ENCODE measurements at places on chromosomes 3 and 15.

DNA sequence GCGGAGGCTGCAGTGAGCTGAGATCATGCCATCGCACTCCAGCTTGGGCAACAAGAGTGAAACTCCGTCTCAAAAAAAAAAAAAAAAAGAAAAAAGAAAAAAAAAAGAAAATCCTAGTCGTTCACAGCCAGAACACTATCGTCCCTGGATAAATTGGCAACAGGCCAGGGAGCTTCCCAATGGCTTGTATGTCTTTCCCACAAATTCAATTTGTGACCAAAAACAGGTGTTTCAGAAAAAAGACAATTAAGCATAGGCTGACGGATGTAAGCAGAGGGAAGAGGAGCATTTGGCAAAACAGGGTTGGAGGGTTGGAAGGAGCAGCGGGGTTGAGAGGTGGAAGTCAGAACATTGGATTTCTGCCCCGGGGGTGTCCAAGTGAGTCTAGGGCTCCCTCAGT is 8.5 kb downstream of the EPB42 start:
- DNase-seq, result no peak
- no peak overlapping the region for H3K4me3 ChIP-seq
- no peak overlapping the region for H3K27ac ChIP-seq
- no peaks in the 10 kb centered on the region for H3K36me3 ChIP-seq

DNA sequence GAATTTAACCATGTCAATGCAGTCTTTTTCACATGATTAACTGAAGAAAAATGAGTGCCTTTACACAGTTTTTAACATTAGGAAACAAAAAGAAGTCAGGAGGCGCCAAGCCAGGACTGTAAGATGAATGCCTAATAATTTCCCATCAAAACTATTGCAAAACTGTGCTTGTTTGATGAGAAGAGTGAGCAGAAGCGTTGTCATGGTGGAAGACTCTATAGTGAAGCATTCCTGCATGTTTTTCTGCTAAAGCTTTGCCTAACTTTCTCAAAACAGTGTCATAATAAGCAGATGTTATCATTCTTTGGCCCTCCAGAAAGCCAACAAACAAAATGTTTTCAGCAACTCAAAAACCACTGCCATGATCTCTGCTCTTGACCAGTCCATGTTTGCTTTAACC is 156.8 kb upstream of the CDIN1 start:
- H3K27me3 ChIP-seq, result no peaks in the 10 kb centered on the region
- no peak overlapping the region for H3K27ac ChIP-seq
- no peaks in the 10 kb centered on the region for H3K36me3 ChIP-seq

- no peak overlapping the region for H3K27ac ChIP-seq
- no peaks in the 10 kb centered on the region for H3K4me1 ChIP-seq
- H3K4me3 ChIP-seq, result no peak overlapping the region
- H3K27me3 ChIP-seq, result no peaks in the 10 kb centered on the region
- no peak for DNase-seq
Measured at GRCh38 chr15:89877083-89877425, 16.7 kb downstream of the AP3S2 start.

- H3K27ac ChIP-seq, result no peak overlapping the region
- H3K4me3 ChIP-seq, result no peak overlapping the region
- H3K4me1 ChIP-seq, result no peaks in the 10 kb centered on the region
- no peak for DNase-seq
- H3K27me3 ChIP-seq, result no peaks in the 10 kb centered on the region
- H3K36me3 ChIP-seq, result no peaks in the 10 kb centered on the region
Measured at GRCh38 chr15:34730701-34731100, 24.1 kb downstream of the GJD2 start.

- no peaks in the 10 kb centered on the region for H3K4me1 ChIP-seq
- H3K4me3 ChIP-seq, result no peak overlapping the region
- no peaks in the 10 kb centered on the region for H3K36me3 ChIP-seq
- no peak overlapping the region for H3K27ac ChIP-seq
- no peak for DNase-seq
- no peaks in the 10 kb centered on the region for H3K27me3 ChIP-seq
Measured at GRCh38 chr3:191303596-191303995, 25.6 kb upstream of the CCDC50 start.

- H3K4me1 ChIP-seq, result no peaks in the 10 kb centered on the region
- no peak overlapping the region for H3K27ac ChIP-seq
Measured at GRCh38 chr3:119301662-119302061, 7.5 kb downstream of the ARHGAP31 start.

DNA sequence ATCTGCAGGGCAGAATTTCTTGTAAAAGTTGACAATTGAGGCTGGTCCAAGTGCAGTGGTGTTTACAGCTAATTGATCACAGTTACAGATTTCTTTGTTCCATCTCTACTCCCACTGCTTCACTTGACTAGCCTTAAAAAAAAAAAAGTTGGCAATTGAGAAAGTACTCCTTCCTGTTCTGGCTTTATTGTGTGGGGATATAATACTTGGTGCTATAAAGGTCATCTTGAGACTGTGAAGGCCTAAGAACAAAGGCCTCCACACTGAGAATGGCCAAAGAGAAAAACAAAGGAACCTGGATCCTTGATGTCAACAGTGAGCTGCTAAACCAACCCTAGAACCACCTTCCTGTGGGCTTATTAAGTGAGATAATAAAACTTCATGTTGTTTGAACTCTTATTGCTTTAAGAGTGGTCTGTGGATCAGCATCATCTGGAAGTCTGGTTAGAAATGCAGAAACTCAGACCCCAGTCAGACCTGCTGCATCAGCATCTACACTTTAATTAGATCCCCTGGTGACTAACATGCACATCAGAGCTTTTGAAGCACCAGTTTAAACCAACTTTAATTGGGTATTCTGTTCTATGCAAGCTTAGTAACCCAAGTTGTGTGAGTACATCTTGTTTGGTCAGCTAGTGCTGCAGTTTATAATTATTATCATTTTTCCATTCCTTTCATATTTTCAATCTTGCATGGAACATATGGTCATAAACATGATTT is 55.2 kb downstream of the TMOD3 start:
- H3K27me3 ChIP-seq, result no peaks in the 10 kb centered on the region
- no peaks in the 10 kb centered on the region for H3K4me1 ChIP-seq
- H3K27ac ChIP-seq, result no peak overlapping the region
- H3K4me3 ChIP-seq, result no peak overlapping the region
- DNase-seq, result no peak
- no peaks in the 10 kb centered on the region for H3K36me3 ChIP-seq

- no peak for DNase-seq
- no peak overlapping the region for H3K27ac ChIP-seq
- H3K36me3 ChIP-seq, result no peaks in the 10 kb centered on the region
Measured at GRCh38 chr3:31752305-31753049, 219.8 kb downstream of the STT3B start.
